Heart left ventricle (tissue), 16 donors: ENCODE measurements at places on chromosomes 3 and 15. TPM values are rescaled to one million over a fixed set of nuclear protein-coding genes. Genes with fewer than 3 reads are reported as not detected.

Gene CCK
- total RNA-seq, result not detected

Gene LPP
- 163 TPM for total RNA-seq

Gene ALAS1
- 213 TPM for total RNA-seq

Gene CLDN18
- not detected for total RNA-seq

Gene CHRNA7
- 0.71 TPM for total RNA-seq

Gene CCR8
- not detected for total RNA-seq

Gene PLIN1
- total RNA-seq, result 0.28 TPM

Gene UQCRC1
- total RNA-seq, result 2,191 TPM

Gene IDH3A
- total RNA-seq, result 166 TPM

Gene EFHB
- 0.85 TPM for total RNA-seq

Gene SI
- not detected for total RNA-seq

Gene TEX55
- not detected for total RNA-seq

Gene TMEM207
- not detected for total RNA-seq

Gene CISH
- 34.9 TPM for total RNA-seq

Gene TUSC7
- not detected for total RNA-seq

Gene MUC4
- not detected for total RNA-seq

Gene CACNA2D2
- total RNA-seq, result 2.7 TPM

Gene KLHL6
- 2.2 TPM for total RNA-seq

Gene PPARG
- total RNA-seq, result 16.2 TPM
